ENCODE measurements at places on chromosomes 2 and 18. TPM values are rescaled to one million over a fixed set of nuclear protein-coding genes. Genes with fewer than 3 reads are reported as not detected.

POMC gene
- 0.59 TPM for total RNA-seq

RBFA gene
- total RNA-seq: 16.4 TPM

STARD6 gene
- total RNA-seq: not detected

CNDP1 gene
- total RNA-seq: not detected

FAM237A gene
- not detected for total RNA-seq

PTPRN gene
- 2.3 TPM for total RNA-seq

FHOD3 gene
- 5.1 TPM for total RNA-seq

DNA sequence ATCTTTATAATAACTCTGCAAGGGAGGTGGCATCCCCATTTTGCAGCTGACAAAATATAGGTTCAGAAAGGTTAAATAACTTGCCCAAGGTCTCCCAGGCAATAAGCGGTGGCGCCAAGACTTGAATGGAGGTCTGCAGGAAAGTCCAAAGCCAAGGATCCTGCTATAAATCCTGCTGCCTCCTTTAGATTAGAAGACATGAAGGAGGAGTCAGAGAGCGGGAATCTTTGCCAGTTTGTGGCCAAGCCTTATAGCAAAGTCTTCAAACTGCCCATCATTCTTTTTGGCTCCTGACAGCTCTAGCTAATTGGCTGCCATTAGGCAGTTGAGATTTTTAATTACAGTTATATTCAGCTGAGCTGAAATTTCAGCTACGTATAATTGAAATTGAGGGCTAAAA, 114.3 kb downstream of the C1D start:
- DNase-seq: no peak

GRCh38 chr2:8393506-8393905, 288.4 kb upstream of the ID2 start:
- no peak for DNase-seq

- DNase-seq: no peak
These were observed 179.6 kb downstream of the FAM124B start for GRCh38 chr2:224222291-224222690.

DNA sequence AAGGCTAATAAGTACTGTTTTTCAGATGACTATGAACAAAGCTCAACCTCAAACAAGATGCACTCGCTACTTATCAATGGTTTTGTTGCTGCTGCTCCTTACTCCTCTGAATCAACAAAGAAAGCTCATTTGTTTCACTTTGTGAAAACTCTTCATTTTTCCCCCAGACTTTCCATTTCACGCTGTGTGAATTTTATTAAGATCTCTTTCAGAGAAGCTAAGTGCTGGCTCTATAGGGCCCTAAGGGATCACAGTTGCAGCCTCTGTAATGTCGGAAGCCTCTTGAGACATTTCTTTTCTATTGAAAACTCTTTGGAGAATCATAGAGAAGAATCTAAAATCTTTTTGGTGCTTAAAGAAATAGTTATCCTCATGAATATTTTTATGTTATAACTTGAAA, 209.8 kb downstream of the CD226 start:
- DNase-seq: no peak

DNA sequence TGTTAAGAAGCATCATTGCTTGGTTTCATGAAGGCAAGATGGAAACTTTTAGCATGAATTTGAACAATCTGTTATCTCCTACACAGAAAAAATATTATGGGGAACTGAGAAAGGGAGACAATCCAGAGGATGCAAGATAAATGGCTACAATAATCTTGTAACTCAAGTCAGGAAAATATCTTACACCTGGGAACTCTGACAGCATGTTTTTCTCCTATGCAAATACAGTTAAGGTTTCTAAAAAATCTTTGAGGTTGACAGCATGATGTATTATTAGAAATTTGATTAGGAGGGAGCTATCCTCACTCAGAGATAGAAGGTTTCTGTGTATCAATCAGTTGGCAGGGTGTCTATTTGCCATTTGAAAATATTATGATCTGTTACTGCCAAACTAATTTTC, 75.6 kb downstream of the GPD2 start:
- no peak for DNase-seq

- DNase-seq: no peak
These were observed 193.8 kb upstream of the MMADHC start for GRCh38 chr2:149781263-149781808.
